Hematopoietic multipotent progenitor cell treated with erythropoietin and hydrocortisone succinate and interleukin-3 and kit ligand, for 8 days (in vitro differentiated cells): ENCODE measurements at places on chromosomes 2 and 18.

DNA sequence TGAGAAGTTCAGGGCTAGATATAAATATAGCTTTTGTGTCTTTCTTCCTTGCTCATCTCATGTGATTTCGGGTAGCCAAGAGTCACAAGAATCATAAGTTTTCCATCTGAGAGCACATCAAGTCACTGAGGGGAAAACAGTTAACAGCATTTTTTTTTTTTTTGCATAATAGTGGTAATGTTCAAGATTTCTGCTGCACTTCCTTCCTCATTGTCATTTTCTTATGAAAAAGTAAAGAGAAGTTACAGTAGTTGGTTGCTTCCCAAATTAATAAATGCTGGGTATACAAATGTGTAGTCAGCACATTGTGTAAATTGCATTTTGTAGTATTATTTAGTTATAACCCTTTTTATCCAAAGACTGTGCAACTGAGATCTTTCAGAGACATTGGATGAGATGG is 93.6 kb downstream of the ZEB2 start:
- no peak for DNase-seq

DNA sequence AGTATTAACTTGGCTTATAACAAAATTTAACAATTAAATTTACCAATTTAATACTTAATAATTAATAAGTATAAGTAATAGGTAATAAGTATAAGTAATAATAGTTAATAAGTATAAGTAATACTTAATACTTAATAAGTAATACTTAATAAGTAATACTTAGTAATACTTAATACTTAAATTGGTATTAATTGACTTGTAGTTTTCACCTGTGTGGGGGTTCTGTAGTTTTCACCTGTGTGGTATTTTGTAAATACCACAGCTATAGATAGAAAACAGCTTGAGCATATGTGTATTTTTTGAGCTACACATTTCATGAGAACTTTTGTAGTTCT is 55.4 kb downstream of the MAPRE2 start:
- DNase-seq: no peak

GRCh38 chr2:30161929-30162706 is 15.3 kb downstream of the YPEL5 start:
- no peak for DNase-seq

DNA sequence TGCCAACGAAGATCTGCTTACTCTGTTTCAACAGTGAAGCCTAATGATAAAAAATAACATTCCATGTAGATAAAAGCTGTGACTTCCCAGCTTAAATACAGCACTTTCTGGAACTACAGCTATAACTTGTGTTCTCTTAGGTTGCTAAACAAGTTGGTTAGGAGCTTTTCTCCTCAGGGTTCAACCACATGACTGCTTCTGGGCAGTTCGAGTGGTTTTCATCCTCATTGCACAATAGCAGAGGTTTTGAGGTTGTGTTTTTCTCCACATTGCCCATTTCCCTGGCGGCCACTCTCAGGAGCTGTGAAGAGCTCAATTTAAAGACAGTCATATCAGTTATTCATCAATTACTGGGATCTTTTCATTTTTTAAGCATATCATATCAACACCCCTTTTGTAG is 102.2 kb upstream of the CYP1B1 start:
- DNase-seq: no peak

- no peak for DNase-seq
Measured at GRCh38 chr2:76274160-76274559, 563.4 kb upstream of the GCFC2 start.

DNA sequence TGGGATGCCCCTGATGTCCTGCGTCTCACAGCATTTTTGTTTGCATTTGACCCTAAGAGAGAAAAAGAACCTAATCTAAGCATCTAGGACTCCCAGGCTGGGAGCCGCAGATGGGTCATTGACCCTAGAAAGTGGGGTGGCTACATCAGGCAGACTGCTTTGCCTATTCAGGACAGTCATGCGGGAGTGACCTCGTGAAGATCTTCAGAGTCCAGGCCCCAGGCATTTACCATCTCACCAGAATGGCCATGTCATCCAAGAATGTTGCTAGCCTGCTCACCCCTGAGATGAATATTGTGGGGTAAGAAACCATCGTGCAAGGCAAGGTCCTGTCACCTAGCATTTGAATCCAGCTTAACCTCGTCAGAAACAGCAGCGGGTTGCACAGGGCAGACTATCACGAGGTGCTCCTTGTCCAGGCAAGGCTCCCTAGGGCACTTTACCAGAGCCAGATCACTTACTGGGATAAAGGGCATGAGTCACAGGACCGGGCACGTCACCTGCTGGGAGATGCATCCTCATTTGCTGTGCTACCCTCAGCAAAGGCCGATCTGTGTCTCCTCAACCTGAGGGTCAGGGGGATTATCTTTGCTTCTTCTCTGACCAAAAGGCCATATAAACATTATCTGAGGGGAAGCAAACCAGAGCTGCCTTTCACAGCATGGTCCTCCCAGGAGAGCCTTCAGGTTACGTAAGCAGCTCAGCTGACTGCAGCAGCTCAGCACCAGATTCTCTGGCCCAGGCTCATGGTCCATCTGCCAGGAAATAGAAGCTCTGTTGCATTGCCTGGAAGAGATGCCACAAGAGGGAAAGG is 162.3 kb downstream of the ACKR3 start:
- DNase-seq: no peak

DNA sequence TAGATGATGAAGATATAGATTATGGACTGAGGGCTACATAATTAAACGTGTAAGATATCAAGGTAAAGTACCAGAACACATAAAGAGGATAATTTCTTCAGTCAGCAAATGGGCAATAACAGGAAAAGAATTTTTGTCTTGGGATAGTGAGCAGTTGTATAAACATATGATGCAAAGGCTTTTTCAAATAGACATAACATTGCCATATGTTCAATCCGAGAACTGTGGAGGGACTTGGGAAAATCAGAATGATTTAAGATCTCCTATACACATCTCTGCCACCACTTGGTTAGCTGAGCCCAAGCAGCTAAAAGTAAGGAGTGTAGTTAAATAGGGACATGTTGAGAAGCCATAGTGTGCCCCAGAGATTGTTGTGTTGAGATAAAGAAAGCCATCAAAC is 287.6 kb upstream of the ZNF521 start:
- DNase-seq: no peak

- DNase-seq: peak; percentile 44
Measured at GRCh38 chr2:208359632-208359986, 47.0 kb upstream of the PTH2R start.

DNA sequence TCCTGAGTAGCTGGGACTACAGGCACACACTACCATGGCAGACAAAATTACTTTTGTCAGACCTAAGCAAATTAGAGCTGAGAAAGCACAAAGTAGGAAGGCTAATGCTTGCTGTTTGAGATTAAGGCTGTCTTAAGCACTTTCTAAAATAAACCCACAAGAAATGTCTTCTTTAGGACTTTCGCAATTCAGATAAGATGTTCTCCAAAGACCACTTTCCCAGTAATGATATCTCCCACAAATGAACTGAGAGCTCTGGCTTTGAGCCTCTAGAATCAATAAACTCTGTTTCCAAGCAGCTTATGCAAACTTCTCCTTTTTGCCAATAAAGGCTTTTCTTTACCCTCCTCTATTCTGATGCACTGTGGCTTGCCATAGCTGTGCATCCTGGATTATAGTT is 32.0 kb upstream of the GALNT1 start:
- DNase-seq: no peak

DNA sequence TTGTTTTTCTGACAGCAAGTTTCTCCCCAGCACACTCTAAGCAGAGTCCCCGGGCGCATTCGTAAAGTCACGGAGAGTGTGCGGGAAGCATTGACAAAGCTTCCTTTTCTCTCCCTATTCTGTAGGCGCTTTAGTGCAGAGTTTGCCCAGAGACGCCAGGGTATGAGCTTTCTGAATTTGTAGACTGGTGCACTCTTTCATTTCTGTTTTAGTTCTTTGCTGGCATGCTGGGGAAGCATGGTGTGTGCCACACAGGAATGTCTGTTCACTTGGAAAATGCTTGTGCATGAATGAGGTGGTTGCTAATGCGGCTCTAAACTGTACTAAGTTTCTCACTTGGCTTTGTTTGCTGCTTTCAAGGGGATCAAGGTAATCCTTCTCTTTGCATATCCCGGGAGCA is 102.6 kb downstream of the RTN4 start:
- DNase-seq: no peak

DNA sequence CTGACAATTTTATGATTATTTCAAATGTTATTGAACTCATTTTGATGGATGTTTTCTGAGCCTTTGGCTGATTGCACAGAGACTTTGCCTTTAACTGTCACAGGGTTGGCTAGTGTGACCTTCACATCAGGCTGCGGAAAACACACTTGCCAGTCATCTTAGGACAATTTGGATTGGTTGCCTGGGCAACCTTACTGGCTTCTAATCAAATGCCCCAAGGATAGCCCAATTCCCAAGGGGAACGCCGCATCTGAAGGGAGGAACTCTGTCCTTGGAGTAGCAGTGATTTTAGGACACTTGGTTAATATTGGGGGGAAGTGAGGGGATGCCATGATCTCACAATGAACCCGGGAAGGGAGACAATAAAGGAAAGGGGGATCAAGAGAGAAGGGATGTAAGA is 29.5 kb downstream of the OSBPL6 start:
- no peak for DNase-seq

- DNase-seq: no peak
Measured at GRCh38 chr18:49067071-49067470, 116.3 kb upstream of the SMAD7 start.

- peak; percentile 69 for DNase-seq
Measured at GRCh38 chr2:86035883-86036668, 69.6 kb downstream of the POLR1A start.

DNA sequence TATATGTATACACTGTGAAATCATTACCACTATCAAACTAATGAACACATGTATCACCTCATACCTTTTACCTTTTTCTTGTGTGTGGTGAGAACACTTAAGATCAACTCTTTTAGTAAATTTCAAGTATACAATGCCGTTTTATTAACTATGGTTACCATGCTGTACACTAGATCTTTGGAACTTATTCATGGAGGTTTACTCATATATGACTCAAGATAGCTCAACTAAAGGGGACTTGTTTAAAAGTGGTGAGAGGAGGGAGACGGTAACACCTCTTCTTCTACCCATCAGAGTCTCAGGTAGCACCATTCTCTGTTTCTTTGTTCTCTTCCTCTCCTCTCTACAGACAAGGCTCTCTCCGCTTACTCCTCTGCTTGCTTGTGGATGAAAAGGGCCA is 36.1 kb upstream of the TMEM178A start:
- DNase-seq: no peak
